ENCODE measurements at places on chromosomes 1 and 21.

DNA sequence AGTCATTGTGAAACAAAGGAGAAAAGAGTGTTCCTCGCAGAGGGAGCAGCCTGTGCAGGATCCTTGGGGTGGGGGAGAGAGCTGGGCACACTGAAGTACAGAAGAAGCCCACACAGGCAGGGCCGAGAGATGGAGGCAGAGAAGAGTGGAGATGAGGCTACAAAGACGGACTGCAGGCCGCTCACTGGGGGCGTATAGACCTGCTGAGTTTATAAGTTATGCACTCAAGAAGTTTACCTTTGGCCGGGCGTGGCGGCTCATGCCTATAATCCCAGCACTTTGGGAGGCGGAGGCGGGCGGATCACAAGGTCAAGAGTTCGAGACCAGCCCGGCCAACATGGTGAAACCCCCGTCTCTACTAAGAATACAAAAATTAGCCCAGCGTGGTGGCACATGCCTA lies 7.6 kb upstream of the SLAMF9 start:
- DNase-seq, result no peak

- no peak for DNase-seq
Observed at GRCh38 chr1:19797827-19798226, 1.9 kb downstream of the TMCO4 start.

GRCh38 chr1:230191855-230192254 lies 124.8 kb downstream of the GALNT2 start:
- no peak for DNase-seq

DNA sequence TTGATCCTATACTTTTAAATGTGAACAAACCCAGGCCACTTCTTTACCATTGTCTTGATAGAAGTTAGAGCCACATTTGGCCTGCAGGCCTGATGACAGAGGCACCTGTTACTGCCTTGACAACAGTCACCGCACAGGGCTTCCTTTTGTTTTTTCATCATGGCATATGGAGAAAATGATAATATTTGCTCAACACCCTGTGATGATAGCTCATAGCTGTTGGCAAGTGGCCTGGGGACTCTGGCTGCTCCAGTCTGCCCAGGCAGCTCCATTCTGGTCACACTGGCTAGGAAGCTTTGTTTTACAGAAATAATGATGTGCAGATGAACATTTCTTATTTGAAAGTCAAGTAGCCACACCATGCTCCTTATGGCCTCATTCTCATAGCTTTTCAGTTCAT lies 89.6 kb upstream of the GPR88 start:
- DNase-seq, result no peak

DNA sequence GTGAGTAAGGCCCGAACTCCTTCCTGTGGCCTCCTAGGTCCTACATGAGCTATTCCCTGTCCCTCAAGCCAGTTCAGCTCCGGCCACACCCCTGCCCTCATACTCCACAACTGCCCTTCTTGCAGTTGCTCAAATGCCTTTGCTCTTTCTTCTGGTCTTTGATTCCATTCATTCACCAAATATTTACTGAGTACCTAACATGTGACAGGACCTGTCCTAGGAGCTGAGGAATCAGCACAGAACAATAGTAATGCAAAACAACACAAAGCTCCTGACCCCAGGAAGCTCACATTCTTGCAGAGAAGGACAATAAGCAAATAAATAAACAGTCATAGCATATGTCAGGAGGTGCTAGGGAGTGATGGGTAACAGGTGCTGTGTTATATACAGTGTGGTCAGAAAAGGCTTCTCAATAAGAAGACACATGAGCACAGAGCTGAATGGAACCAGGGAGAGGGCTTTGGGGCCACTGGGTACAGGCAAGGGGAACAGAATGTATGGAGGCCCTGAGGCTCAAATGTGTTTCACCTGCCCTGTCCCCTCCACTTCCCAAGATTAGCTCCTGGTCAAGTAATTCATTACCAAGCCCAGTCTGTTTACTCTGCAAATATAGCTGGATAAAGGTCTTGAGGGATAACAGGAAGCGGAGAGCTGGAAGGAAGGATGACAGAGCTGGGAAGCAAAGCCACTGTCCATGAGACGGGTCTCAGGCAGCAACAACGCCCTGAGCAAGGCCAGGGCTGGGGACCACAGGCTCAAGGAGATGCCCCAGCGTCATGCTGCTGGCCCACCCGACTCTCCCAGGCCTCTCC lies 145.1 kb downstream of the CSMD2 start:
- DNase-seq, result no peak

- no peak for DNase-seq
Observed at GRCh38 chr1:168734946-168735345, 5.9 kb upstream of the DPT start.

DNA sequence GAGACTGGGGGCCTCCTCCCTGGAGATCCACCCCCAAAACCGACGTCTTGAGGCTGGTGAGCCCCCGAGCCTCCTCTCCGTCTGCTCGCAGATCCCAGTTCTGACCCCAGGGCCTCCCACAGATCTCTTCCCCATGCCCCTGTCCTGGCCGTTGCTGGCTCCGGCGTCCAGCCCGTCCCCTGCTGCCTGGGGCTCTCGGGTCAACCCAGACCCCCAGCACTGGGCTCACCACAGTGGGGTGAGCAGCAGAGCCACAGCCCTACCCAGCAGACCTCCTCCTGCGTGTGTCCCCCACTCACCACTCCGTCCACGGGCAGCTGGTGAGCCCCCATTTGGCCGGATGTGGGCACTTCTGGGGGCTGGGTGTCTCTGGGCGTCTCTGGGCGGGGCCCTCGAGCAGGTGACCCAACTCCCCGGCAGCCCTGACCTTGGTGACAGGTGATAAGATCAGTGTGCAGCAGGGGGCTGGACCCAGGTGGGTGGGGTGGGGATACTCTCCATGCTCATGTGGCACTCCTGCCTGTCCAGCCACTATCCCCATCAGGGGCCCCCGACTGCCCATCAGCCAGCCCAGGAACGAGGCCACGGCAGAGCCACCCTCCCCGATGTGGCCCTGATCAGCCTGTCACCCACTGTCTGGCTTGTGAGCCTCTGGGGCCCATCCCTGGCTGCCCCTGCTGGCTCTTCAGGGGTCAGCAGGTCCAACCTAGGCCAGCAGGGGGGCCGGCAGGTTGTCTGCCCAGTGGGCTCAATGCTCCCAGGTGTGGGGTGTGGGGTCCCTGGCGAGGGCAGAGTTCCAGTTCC lies 709 bp downstream of the TNFRSF14 start:
- DNase-seq, result no peak

DNA sequence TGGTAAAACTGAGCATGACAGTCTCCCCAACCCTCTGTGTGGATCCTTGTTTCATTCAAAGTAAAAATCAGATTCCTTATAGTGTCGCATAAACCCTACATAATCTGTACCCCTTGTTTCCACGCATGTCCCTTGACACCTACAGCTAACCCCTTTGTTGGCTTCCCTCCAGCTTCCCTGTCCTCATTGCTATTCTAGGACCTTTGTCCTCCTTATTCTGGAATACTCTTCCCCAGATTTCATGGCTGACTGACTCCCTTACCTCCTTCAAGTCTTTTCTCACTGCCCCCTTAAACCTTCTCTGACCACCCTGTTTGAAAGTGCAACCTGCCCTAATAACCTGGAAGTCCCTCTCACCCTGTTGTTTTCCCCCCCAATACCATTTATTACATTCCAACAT lies 4.0 kb downstream of the RNF11 start:
- DNase-seq, result no peak

- no peak for DNase-seq
Observed at GRCh38 chr1:8004113-8004802, 21.9 kb downstream of the ERRFI1 start.

DNA sequence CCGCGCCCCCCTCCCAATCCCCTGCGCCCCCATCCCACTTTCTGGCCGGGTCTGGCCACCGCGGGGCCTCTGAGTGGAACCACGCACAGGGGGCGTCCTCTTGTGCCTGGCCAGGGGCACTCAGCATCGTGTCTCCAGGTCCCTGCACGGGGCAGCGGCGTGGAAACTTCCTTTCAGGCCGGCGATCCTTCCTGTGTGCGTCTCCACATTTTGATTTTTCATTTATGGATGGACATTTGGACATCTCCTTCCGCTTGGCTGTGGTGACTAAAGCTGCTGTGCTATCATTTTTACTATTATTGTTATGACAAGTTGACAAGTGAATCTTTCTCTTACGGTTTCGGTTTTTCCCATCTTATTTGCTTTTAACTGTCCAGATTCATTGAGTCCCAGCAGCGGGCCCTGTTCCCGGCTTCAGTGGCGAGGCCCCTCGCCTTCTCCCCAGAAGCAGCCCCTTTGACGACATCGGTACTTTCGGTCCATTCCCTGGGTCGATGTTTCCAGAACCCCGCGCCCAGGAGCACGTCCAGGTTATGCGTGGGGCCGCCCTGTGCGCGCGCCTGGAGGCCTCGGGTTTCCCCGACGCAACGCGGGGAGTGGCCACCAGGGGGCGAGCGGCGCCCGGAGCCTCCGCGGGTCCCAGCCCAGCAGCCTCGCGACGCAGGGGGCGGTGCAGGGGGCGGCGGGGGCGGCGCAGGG lies 12.4 kb upstream of the SLC19A1 start:
- DNase-seq, result peak; percentile 90

DNA sequence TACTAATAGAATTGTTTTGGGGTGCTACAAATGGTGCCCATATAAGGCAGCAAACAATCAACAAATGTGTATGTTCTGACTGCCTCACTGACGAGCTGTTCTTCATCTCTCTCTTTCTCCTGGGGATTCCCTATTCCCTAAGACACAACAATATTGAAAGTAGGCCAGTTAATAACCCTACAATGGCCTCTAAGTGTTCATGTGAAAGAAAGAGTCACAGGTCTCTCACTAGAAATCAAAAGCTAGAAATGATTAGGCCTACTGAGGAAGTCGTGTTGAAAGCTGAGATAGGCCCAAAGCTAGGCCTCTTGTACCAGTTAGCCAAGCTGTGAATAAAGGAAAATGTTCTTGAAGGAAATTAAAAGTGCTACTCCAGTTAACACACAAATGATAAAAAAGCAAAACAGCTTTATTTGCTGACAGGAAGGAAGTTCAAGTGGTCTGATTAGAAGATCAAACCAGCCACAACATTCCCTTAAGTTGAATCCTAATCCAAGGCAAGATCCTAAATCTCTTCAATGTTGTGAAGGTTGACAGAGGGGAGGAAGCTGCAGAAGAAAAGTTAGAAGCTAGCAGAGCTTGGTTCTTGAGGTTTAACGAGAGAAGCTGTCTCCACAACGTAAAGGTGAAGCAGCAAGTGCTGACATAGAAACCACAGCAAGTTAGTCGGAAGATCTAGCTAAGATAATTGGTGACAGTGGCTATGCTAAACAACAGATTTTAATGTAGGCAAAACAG lies 26.3 kb downstream of the ATP2B4 start:
- DNase-seq, result no peak

DNA sequence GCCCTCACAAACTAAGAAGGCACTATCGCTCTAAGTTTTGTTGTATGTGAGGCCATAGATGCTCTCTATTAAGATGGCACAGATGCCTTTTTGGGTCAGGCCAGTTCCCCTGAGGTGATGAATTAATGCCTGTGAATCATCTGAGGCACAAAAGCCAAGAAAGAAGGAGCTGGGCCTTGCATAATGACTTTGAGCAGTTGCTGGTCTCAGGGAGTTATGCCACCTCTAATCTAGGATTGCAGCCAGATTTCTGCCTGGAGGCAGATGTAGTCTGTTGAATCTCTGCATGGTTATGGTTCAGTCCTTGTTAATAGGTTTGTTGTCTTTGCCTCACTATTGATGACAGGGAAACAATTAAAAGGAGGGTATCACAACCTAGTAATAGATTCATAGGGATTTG lies 168.1 kb upstream of the CHRM3 start:
- no peak for DNase-seq

DNA sequence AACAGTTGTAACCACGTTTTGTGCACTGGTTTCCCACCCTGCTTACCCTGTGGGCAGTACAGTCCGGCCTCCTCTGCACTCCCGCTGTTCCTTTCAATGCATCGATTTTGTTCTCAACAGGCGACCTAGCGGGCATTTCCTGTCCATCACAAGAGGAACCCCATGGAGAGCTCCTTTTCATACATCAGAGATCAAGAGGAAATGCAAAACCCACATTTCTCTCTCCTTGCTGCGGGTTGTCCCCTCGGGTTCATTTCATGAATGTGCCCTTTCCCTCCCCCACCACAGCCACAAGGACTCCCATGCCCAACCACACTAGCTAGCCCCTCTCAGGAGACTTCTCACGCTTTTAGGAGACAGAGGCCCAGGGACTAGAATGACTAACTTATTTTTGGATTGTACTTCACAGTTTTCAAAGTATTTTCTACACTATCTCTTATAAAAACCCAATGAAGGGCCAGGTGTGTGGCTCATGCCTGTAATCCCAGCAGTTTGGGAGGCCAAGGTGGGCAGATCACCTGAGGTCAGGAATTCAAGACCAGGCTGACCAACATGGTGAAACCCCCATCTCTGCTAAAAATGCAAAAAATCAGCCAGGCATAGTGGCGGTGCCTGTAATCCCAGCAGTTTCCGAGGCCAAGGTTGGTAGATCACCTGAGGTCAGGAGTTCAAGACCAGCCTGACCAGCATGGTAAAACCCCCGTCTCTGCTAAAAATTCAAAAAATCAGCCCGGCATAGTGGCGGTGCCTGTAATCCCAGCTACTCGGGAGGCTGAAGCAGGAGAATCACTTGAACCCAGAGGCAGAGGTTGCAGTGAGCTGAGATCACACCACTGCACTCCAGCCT lies 18.4 kb downstream of the ATP1A4 start:
- DNase-seq, result no peak

DNA sequence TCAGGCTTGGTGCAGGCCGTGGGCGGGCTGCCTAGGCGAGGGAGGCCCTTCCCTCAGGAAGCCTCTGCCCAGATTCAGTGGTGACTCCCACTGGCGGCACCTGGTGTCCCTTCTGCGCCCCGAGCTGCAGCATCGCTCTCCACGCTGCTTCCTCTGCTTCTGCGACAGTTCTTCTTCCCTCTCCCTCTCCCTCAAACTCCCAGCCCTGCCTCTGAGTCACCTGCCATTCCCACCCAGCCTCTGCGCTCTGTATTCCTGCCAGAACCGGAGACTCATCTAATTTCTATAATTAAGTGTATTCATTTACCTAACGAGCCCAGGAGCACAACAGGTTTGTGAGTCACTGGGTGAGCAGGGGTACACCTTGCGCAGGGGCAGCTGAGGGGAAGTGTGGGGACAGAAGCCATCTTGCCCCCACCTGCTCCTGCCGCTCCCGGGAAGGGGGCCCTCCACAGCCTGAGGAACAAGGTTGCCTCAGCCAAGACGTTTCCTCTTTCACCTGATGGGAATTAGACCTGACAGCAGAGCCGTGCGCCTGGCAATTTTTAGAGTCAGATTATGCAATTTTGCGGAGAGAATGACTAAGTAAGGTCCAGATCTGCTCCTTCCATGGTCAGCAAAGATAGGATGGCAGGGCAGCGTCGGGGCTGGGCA lies 19.4 kb downstream of the KCNC4 start:
- no peak for DNase-seq

- DNase-seq, result no peak
Observed at GRCh38 chr1:111639602-111640198, 20.1 kb downstream of the RAP1A start.

GRCh38 chr1:33089457-33089856 lies 8.5 kb downstream of the AZIN2 start:
- no peak for DNase-seq

GRCh38 chr1:226738995-226739695 lies at the start of gene ITPKB:
TSS of gene ITPKB (minus strand) at chr1:226739282. CDS start at chr1:226737458, 1,824 bp downstream.
- DNase-seq, result peak; percentile 60

GRCh38 chr1:41863718-41864117 lies 55.0 kb downstream of the HIVEP3 start:
- DNase-seq, result no peak
